ENCODE measurements at places on chromosomes 7 and 10.
A peak's percentile ranks its signal among the peaks of the same experiment; 100 is the strongest.

DNA sequence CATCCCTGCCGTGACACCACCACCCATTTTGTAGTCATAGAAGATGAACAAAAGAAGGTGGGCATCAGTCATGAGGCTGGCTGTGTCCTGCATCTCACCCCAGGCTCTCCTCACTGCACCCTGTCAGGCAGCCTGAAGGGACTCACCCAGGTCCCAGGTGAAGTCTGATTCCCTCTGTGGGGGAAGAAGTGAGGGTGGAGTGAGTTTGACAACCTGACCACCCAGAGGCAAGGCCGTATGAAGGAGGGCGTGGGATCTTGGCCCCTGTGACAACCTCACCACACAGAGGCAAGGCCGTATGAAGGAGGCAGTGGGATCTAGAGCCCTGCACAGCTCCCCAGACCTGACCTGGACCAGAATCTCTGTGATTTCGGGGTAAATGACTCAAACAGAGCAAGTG lies 152.5 kb downstream of the DIP2C start:
- DNase-seq, result no peak

DNA sequence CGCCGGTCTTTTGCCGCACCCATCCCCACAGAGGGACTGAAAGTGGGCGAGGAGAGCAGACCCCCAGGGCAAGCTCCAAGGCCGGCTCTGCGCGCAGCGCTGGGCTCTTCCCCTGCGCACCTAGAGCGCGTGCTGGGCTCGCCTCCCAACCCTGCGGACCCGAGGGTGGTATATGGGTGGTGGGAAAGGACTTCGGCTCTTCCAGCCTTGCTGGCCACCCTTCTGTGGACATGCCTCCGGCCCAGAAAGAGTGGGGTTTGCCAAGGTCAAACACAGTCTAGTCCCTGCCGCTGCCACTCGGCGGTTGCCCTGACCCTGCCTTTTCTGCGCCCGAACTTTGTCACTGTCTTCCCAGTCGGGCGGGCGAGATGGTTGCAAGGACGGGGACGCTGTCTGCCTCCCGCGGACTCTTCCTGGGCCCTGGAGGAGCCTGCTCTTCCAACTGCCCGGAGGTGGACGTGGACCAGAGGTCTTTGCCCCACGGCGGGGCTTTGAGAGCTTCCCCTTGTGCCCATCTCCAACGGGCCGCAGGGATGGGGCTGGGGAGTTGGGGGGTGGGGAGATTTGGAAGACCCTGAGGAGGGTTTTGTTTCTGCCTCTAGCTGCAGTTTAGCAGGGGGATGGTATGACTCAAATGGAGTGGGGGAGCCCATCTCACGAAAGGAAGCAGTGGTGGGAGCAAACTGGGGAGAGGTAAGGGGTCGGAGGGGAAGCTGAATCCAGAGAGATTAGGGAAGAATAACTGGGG lies 1.5 kb downstream of the ADCY1 start:
- DNase-seq, result no peak

- peak; percentile 11 for DNase-seq
Measured at GRCh38 chr7:100896732-100897608, 1.3 kb upstream of the ACHE start.

DNA sequence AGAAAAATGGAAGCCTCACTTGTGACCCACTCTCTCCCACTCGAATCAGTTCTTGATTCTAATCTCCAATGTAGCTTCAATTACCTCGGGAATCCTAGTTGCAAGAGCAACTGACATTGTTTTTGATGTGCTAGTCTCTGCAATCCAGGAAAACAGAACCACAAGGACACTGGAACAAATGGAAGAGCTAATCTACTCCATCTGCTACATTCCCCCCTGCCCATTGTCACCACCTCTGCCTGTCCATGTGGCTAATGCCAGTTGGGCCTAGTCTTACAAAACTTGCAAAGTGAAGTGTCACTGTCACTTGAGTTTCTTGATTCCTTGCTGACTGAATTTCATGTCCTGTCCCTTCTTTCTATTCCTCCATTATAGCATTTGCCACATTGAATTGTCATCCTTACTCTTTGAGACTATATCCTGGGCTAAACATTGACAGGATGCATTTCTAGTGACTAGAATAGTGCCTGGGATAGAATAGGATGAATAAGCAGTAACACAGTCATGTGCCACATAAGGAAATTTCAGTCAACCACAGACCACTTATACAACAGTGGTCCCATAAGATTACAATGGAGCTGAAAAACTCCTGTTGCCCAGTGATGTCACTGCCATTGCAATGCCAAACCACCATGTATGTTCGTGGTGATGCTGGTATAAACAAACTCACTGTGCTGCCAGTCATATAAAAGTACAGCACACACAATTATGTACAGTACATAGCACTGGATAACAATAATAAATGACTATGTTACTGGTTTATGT lies 13.5 kb downstream of the GCC1 start:
- no peak for DNase-seq

GRCh38 chr10:79182781-79183467 lies 114.2 kb downstream of the ZMIZ1 start:
- DNase-seq, result no peak

- no peak for DNase-seq
Measured at GRCh38 chr10:26937371-26937770, 76.6 kb upstream of the ABI1 start.

GRCh38 chr10:6396652-6397051 lies 183.4 kb downstream of the PRKCQ start:
- DNase-seq, result peak; percentile 57

Measured in iris pigment epithelial cell (primary cell).